ENCODE measurements at places on chromosomes 5 and 9.

DNA sequence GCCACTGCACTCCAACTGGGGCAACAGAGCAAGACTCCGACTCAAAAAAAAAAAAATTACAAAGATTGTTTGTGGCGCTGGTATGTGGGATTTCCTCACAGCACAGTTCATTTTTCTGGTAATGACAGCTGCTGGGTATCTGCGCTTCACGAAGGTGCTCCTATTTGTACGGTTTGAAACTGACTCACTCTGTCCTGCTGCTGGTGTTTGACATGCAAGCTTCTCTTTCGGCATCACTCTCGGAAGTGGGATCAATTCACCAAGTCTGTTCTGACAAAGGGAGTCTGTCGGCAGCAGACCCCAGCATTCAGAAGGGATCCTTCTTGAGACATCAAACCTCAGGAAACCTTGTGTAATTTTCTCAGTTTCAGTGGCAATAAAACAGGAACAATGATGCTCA, 26.3 kb downstream of the MAML1 start:
- no peak for DNase-seq

GRCh38 chr9:22913026-22913425, 466.4 kb downstream of the DMRTA1 start:
- no peak for DNase-seq

DNA sequence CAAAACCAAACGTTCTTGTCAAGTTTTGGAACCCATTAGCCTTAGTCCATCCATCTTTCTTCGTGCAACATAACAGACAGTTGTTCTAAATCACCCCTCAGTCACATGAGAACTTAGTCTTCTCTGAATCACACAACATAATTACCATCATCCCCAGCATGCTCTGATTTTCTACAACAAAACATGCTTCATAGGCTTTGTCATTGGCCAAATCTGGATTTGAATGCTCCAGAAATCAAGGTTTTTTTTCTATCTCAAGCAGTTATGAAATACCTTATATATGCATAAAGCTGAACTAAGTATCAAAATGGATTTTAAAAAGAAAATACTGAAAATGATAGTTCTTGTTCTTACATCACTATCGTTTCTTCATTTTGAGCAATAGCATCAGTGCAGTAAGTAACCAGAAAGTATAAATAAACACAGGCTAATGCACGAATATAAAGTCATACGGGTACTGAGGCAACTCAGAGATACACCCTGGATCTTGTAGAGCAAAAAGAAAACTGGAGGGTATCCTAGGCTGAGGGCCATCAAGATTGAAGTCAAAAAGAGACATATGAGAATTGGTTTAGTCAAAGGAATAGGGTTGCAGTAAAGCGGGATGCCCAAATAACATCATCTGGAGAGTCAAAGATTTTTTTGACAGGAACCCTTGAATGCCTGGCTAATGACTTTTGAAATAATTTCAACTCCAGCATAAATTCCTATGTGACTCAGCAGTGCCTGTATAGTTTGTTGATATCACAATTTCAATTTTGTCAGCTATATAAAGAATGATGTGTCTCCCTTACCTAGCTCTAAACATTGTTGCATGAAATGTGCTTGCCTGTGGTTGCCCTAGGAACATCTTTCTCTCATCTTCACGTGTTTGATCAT, 164.7 kb downstream of the ADAMTSL1 start:
- DNase-seq: no peak

- peak; percentile 78 for DNase-seq
Observed at GRCh38 chr5:141992349-141992963, 20.4 kb downstream of the GNPDA1 start.

DNA sequence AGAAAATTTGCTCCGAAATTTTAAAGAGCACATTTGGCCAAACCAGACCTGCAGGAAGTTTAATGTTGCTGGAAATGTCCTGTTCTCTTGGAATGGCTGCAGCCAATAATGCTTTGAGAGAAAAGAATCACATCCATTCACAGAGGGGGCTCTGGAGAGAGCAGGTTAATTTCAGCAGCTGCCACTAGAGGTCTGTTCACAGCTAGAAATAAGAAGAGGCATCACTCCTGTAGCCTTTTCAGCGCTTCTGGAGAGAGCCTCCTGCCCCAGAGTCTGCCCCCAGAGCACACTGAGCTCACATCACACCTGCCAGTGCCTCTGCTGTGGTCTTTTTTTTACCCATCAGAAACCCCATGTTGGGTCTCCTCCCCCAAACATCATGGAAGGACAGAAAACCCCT, 124.8 kb upstream of the RAD23B start:
- DNase-seq: no peak

GRCh38 chr9:2608276-2608675, 13.3 kb upstream of the VLDLR start:
- DNase-seq: no peak

DNA sequence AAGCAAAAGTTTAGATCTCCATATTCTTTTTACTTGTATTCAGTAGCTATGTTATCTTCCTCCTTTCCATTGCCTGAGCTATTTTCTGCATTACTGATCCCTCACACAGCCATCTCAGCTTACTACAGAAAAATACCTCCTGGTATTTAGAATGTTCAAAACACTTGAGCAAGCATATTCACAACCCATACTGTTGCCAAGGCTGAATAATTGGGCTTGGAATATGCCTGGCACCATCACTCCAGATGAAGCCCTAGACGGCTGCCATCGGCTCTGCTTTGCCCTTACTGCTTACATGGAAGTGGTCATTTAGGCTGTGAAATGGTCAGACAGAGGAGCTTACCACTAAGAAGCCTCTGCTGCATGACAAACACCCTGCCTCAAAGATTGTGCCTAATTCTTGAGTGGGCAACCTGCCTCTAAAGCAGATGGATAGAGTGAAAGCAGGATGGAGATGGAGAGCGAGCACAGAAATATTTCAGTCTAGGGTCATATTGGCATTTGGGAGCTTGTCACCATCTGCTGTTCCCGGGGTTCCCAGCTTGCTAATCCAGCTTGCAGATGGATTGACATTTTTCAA, 92.5 kb upstream of the TAS2R1 start:
- no peak for DNase-seq

GRCh38 chr5:116381201-116381600, 193.4 kb downstream of the SEMA6A start:
- DNase-seq: no peak

DNA sequence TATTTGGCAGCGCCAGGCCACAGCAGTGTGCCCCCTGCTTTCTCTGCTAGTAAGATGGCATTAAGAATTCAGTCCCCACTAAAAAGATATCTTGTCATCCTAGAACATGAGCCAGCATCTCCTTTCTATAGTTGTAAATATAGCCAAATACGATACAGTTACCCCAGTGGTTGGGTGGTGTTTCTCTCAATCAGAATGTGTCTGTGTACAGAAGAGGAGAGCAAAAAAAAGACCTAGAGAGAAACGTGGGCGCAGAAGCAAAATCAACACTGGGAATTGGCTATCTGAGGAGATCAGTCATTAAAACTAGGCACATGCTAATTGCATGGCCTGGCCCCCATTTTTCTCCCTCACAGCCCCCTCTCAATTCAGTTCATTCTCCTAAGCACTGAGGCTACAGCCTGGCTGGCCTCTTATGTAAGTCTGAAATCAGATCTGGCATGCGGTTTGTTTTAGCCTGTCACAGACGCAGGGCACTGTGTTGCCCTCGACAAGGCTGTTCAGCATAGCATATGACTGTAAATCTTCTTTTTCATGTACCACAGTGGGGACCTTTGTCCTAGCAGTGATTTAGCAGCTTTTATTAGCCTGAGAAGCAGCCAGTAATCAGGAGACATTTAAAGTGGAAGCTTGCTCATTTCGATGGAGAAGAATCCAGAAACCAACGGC, 57.8 kb downstream of the RORB start:
- no peak for DNase-seq

Measured in activated CD4-positive, CD25-positive, alpha-beta regulatory T cell treated with anti-CD3 and anti-CD28 coated beads, Interleukin-2, amount 50 U/mL, for 72 hours (primary cell).